Kidney epithelial cell (primary cell): ENCODE measurements at places on chromosomes 2 and 18.
A peak's percentile ranks its signal among the peaks of the same experiment; 100 is the strongest.

DNA sequence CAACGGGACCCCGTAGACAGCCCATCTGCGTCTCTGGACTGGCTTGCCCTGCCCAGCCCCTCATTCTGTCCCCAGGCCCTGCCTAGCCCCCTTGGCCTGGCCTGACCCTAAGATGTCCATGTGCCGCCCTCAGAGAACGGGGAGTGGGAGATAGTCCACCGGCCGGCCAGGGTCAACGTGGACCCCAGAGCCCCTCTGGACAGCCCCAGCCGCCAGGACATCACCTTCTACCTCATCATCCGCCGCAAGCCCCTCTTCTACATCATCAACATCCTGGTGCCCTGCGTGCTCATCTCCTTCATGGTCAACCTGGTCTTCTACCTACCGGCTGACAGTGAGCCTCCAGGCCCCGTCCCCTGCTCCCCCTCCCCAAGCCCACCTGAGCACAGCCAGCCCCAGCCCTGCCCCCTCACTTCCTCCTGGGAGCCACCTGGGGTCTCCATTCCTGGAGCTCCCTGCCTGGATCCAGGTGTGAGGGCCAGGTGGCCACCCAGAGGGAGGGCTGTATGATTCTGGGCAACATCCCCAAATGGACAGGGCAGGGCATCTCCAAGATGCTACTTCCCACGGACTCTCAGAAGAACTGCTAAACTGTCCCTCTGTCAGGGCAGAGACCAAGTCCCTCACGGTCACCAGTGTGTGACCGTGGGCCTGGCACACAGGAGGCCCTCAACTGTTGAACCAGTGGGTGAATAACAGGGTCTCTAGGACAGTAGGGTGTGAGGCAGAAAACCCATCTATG is 4.0 kb downstream of the CHRND start:
- DNase-seq = no peak

DNA sequence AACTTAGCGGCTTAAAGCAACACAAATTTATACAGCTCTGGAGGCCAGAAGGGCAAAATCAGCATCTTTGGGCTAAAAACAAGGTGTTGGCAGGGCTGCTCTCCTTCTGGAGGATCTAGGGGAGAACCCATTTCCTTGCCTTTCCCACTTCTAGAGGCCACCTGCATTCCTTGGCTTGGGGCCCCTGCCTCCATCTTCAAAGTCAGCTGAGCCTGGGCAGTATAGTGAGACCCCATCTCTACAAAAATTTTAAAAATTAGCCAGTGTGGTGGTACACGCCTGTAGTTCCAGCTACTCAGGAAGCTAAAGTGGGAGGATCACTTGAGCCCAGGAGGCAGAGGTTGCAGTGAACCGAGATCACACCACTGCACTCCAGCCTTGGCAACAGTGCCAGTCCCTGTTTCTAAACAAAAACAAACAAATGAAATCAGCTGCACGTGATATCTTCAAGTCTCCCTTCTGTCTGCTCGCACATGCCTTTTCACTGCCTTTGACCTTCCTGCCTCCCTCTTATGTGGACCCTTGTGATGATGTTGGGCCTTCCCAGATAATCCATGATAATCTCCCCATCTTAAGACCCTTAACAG is 200.6 kb downstream of the ZFP36L2 start:
- no peak for DNase-seq

GRCh38 chr2:207512356-207512755 is 17.4 kb upstream of the CREB1 start:
- DNase-seq = no peak

DNA sequence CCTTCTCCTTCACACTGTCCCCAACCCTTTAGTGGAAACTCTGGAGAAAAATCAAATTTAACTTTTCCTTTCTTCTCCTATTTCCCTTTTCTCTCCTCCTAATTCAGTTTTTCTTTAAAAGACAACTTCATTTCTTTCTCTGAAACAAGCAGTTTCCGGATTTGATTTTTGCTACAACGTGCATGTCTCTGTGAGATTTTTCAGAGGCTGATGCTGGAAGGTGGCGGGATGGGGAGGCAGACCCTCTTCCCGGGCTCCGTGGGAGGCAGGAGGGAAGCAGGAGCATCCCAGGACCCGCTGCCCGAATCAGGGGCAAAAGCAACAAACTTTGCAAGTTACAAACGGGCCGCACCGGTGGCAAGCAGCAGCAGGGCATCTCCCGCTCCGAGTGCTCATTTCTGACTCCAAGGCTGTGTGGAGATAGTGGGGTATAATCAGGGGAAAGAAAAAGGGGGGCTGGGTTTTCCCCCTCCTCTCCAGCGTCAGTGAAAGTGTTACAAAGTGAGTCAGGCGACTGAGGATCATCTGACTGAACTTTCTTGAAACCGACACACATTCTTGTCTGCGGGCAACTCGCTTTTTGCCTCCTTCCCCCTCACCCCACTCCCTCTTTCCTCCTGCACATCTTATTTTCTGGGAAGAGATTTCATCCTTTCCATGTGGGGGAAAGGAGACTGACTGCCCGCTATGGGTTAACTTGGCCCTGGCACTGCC is 6.4 kb downstream of the ZEB2 start:
- DNase-seq = peak; percentile 35

DNA sequence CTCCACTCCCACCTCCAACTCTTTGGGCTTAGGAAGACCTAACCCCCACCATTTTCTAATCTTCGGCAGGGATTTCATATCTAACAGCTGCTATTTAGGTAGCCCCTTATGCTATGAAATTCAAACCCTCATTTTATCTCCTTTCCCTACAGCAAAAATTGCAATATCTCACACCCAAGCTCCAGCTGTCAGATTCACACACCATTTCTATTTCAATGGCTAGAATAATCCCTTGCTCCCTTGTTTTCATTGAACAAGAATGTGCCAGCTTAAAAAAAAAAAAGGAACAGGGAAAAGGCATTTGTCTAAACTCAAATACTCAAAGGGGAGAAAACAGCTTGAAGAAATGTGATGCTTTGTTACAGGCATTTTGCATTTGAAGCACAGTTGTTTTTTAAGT is 850.6 kb upstream of the ACVR2A start:
- DNase-seq = no peak

- DNase-seq = no peak
These were observed 23.7 kb upstream of the TEX51 start for GRCh38 chr2:126874961-126875360.

- DNase-seq = no peak
These were observed 19.3 kb downstream of the SPRED2 start for GRCh38 chr2:65413106-65413505.

DNA sequence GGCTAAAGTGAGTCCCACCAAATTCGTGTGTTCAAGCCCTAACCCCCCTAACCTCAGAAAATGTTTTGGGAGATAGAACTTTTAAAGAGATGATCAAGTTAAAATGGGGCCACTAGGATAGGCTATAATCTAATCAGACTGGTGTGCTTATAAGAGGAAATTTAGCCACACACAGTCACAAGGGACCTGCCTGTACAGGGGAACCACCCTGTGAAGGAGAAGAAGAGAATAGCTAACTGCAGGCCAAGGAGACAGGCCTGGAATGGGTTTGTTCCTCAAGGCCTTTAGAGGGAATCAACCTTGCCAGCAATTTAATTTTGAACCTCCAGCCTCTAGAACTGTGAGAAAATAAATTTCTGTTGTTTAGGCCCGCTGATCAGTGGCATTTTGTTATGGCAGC is 36.0 kb upstream of the TANK start:
- no peak for DNase-seq

DNA sequence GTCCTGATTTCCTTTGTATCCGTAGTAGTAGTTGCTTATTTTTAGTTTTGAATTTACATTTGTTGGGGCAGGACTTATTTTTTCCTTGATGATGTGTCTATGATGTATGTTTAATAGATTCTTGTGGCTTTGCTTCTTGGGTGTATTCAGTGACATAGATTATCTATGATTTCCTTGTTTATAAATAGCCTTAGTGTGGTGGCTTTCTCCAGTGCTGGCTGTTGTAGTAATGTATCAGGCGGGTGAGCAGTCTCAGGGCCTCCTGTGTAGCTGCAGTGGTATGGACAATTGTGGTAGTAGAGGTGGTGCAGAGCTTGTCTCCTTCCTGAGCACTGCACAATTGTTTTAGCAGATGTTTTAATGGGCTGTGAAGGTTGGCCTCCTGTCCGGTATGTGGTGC is 60.5 kb downstream of the SMCHD1 start:
- DNase-seq = no peak

GRCh38 chr2:54559006-54559445 is 102.9 kb downstream of the SPTBN1 start:
- DNase-seq = no peak

- no peak for DNase-seq
These were observed 890.7 kb upstream of the CELF4 start for GRCh38 chr18:38456253-38456652.

DNA sequence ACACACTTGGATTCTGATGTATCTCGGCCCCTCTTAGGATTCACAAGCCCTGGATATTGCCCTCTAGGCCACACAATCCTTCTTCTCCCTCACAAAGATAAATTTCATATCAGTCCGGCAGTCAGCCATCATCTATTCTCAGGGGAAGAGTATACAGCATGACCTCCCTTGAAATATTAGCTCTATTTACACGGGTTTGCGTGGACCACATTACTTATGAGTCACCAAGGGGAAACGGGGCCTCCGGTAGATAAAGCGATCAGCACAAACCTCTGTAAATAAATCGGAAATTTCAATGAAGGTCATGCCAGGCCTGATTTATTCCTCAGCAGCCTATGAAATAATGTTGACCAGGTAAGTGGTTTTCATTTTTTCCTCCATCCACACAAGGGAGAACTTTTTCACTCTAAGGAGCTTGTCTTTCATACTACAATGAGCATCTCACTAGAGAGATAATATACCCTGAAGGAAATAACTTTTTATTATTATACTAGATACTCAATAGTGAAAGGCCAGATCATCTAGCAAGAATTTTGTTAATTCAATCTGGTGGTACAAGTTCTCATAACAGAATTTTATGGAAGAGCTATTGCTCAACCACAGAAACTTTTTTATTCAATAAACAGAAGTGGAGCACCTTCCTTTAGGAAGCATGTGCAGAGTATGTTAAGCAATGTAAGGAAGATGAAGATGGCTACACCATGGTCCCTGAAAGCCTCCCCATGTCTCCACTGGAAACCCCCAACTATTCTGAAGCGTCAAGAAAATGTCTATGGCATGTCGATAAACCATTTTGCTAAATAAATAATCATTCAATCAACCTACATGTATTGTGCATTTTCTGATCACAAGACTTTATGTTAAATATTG is 125.2 kb upstream of the PIK3C3 start:
- DNase-seq = no peak

DNA sequence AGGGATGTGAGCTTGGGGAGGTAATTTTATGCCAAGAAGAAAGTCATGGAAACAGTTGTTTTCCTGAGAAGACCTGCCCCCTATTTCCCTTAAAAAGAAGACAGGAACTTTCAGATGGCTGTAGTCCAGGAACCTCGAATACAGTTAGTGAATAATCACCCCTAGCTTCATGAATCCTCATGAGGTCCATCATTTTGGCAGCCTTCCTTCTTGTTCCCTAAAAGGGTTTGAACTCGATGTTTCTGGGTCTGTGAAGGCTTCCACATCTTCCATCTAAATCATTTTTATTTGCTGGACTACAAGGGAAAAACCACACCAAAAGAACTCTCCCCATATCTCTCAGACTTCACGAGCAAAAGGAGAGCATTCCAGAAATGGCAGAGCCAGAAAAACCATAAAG is 290.8 kb downstream of the SLC4A3 start:
- DNase-seq = no peak

GRCh38 chr18:38899252-38899651 is 1333.7 kb upstream of the CELF4 start:
- no peak for DNase-seq

- DNase-seq = no peak
These were observed 80.0 kb upstream of the PXDN start for GRCh38 chr2:1824202-1824905.

DNA sequence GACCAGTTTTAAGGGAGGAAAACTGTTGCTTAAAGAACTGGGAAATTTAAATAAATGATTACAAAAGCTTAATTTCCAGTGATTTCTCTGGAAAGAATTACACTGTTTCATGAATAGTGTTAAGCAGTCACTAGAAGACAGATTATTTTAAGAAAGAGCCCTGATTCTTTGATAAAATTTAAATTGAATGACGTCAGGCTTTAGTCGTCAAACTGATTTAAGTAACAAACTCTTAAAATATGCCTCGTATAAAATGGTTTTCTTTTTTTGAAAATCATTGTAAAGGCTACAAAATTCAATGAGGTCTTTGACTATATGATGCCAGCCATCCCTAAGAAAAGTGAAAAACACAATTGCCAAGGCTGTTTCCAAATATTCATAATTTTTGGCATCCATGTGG is 465.0 kb downstream of the NR4A2 start:
- DNase-seq = no peak

GRCh38 chr2:115733190-115733775 is 1290.8 kb downstream of the DPP10 start:
- DNase-seq = no peak

GRCh38 chr2:239920693-239921365 is 104.3 kb downstream of the NDUFA10 start:
- DNase-seq = no peak

DNA sequence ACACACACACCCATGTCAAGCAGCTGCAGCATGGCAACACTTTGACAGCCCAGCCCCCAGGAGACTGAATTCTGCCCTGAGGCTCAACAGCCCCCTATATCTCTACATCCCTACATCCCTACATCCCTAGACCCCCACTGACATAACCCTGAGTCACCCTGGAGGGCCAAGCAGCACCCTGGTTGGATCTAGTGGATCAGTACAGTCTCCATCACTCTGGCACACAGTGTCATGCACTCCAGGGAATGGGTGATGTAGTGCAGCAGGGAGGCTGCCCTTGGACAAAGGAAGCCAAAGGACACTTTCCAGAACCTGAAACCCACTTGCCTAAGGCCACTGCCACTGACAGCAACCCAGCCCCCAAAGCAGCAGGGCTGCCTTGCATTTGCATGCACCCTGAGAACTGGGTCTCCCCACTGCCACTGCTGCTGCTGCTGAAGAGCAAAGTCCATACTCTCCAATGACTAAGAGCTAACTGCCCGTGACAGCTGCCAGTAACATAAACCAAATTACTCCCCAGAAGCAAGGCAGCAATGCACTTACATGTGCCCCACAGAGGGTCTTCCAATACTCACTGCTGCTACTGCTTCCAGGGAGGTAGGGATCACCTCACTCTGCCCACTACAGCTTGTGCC is 681.6 kb upstream of the KLHL29 start:
- DNase-seq = no peak
